ENCODE measurements at places on chromosomes 3 and 15.

DNA sequence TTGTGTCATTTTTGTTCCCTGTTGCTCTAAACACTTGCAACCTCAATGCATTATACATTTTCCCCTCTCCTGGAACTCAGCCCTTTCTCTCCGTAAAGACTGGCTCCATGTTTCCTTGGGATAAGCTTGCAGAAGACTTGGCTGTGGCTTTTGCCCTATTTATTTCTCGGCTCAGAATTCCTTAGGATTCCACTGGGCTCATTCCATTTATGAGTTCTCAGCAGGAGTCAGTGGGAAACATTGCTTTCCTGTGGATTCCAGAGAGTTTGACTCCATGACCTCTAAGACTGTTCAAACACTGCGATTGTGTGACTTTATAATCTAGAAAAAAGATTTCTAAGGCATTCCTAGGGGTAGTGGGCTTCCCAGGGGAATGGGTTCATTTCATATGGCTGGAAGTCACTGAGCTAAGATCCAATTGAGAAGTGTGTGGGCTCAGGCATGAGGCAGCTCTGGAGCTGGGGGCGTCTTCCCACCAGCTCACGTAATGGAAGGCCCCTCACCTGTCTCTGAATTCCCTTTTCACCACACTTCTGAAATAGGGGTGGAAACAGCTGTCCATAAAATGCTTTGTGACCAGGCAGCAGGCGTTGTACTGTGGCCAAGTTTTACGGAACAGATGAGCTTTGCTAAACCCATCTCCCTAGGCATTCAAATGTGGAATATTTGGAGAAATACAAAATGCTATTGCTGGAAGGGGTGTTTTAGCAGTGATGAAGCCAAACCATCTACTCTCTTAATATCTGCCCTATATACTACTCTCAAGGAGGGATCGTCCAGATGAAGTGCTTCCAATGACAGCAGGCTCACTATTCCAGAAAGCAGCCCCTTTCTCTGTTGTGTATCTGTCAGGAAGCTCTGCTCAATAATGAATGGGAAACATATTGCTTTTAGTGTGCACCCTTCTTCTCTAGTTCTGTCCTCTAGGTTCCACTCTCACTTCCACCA, 91.8 kb upstream of the BCL6 start:
- DNase-seq, result no peak

DNA sequence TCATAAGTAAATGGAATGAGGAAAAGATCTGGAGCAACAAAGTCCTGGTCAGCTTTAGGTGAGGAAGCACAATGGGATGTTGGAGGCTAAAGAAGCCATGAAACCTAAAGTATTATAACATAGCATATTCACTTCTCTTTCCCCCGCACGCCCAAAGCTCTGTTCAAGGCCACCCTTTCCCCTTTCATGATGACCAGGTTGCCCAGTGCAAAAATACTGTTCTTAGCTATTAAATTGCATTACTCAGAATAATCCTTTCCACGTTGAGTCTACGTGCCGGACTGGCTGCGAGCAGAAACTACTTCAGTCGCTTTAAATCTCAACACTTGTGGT, 589 bp upstream of the MAPKBP1 start:
- DNase-seq, result no peak

- DNase-seq, result no peak
Measured at GRCh38 chr15:38163658-38164057, 89.0 kb upstream of the SPRED1 start.

DNA sequence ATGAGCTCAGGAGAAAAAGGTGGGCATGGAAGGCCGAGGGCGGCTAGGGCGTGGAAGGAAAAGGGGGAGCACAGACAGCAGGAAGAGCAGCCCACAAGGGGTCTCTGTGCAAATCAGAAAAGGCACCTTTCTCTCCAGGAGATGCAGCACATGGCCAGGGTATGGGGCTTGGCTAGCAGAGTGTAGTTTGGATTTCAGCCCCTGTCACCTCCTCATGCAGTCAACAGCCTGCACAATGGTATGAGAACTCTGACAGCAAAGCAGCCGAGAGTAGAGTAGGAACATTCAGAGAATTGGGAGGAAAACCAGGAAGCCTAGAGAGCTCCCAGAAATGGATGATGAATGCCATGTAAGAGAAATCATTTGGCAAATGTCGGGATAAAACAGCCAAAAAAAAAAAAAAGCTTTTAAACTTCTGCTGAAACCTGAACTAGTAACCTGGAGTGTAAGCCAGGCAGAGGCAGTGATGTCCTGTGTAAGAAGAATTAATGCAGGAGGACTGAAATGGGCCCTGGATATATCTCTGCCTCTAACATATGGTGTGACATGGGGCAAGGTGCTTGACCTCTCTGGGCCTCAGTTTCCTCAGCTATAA, 25.7 kb downstream of the FSTL1 start:
- no peak for DNase-seq

DNA sequence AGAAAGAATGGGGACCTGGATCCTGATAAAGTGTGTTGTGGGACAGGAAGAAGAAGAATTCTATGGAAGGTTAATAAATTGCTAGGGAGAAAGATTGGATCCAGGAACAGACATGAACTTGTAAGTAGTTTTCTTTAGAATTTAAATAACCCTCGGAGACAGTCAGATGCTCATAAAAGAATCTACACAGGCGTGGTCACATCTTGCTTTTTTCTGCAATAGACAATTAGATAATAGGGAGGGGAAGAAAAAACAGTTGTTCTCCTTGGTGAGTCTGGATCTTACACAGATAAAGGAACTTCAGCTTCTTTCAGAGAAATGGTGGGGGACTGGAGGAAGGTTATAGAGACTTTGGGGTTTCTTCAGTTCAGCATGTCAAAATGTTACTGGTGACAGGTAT, 232.6 kb downstream of the ALCAM start:
- DNase-seq, result no peak

DNA sequence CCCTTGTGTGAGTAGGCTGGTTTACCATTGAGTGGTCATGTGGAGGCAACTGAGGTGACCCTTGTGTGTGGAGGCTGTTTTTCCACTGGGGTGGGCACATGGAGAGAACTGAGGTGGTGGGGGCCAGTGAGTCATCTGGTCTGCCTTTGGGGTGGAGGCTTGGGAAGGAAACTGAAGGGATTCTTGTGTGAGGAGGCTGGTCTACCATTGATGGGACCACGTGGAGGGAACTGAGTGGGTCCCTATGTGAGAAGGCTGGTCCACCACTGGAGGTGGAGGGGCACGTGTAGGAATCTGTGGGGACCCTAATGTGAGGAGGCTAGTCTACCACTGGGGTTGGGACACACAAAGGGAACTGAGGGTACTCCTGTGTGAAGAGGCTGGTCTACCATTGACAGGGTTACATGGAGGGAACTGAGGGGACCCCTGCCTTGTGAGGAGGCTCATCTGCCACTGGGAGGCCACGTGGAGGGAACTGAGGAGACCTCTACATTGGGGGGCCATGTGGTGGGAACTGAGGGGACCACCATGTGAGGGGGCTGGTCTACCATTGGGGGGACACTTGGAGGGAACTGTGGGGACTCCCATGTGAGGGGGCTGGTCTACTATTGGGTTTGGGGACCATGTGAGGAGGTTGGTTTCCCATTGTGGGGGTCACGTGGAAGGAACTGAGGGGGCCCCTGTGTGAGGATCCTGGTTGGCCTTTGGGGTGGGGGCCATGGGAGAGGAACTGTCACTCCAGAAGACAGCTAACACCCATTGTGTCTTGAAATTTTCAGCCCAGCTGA, 164.5 kb downstream of the WNT7A start:
- DNase-seq, result no peak

GRCh38 chr3:58531956-58532355, 5.0 kb downstream of the ACOX2 start:
- DNase-seq, result no peak

- no peak for DNase-seq
Measured at GRCh38 chr3:111824351-111824750, 34.7 kb upstream of the PHLDB2 start.

DNA sequence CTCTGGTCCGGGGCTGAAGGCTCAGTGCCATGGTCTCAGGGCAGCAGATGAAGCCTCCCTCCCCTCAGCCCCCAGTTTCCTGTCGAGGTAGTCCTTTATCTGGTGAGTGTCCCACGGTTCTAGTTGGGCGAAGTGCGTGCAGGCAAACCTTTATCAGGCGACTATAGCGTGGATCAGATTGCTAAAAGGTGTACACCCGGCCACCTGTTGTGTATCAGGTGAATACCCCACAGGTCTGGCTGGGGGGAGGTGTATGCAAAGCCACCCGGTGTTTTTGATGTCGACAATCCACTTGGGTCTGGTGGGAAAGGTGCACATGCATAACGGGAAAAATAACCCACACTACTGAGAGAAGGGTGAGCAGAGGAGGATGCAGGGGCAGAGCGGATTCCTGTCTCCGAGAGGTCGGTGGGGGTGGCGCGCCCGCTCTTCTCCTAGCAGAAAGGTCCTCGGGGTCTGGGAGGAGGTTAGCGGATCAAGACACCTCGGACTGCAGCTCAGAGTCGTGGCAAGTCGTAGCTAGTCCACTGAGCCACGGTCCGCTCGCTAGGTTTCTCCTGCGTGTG, 507 bp downstream of the SLC12A6 start:
- DNase-seq, result no peak

GRCh38 chr3:48595526-48596121, 495 bp upstream of the COL7A1 start:
- DNase-seq, result no peak

DNA sequence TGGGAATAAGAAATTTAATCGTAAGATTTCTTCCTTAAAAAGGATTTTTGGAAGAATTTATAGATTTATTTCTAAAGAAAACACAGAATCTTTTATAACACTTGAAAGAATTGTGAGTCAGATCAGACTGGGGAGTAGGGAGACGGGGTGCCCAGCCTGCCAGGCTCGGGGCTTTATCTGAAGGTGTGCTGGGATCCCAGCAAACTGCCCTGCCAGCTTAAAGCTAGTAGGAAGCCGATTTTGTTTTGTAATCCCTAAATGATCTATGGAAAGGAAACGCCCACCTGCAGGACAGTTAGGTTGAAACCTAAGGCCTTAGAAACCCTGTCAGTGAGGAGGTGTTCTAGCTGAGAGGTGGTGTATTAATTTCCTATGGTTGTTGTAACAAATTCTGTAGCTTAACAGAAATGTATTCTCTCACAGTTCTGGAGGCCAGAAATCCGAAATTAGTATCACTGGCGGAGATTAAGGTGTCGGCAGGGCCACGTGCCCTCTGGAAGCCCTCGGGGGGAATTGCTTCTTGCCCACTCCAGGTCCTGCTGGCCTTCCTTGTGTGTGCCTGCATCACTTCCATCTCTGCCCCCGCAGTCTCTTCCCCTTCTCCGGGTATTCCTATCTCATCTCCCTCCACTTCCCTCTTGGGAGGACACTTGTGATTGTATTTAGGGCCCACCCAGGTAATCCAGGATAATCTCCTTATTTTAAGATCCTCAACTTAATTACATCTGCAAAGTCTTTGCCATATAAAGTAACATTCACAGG, 19.3 kb upstream of the RAB6B start:
- DNase-seq, result no peak

GRCh38 chr3:67418426-67419217, 235.8 kb downstream of the SUCLG2 start:
- DNase-seq, result no peak

Measured in esophagus squamous epithelium (tissue), 5 donors.